ENCODE measurements at places on chromosomes 12 and 14.
A peak's percentile ranks its signal among the peaks of the same experiment; 100 is the strongest.

DNA sequence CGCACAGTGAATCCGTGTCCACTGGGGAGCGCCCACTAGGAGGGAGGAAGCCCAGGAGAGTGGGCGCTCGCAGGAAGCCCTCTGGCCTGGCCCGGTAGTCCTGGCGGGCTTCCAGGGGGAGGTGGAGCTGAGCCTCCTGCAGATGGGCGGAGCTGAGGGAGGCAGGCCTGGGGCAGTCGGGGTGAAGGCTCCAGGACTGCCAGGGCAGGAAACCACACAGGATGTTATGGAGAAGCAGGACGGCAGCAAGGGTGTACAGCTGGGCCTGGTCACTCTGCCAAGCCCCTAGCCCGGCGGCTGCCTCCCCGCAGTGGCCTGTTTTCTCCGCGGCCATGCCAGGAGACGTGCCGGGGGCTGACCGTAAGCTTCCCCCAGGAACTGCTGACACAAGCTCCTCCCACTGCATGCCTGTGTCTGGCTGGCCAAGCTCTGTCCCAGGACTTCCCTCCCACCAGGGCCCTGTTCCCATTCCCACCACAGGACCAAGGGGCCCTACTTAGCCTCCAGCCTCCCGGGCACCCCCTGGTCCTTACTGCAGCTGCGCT, 143.4 kb upstream of the C14orf180 start:
- DNase-seq, result peak; percentile 16

- no peak for DNase-seq
These were observed 68.8 kb downstream of the EXOC5 start for GRCh38 chr14:57199921-57200320.

- peak; percentile 67 for DNase-seq
These were observed 716 bp downstream of the HSP90AA1 start for GRCh38 chr14:102085948-102086708.

DNA sequence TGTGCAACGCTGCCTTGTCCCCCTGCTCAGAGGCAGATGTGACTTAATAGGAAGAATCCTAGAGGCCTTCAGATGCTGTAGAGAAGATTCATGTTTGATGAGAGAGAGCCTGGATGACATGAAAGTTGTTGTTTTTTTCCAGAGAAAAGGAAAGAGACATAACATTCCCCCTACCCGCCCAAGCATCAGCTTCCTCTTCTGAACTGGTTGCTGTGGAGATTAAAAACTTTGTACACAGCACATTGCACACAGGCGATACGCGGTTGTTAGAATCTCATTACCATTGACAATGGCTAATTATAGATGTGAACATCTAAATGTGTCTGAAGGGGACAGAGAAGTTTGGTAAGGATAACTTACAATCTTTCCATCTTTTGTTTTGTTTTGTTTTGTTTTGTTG, 13.6 kb upstream of the ETFBKMT start:
- no peak for DNase-seq

DNA sequence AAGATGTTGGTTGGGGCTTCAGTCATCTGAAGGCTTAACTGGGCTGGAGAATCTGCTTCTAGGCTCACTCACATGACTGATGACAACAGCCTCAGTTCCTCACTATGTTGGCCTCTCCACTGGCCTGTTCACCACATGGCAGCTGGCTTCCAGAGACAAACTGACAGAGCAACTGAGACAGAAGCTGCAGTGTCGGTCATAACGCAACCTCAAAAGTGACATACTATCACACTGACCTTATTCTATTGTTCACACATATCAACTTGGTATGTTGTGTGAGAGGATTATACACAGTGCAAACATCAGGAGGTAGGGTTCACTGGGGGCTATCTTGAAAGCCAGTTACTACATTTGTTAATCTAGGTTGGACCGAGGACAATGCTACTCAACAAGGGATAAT, 92.9 kb downstream of the PAWR start:
- DNase-seq, result no peak

DNA sequence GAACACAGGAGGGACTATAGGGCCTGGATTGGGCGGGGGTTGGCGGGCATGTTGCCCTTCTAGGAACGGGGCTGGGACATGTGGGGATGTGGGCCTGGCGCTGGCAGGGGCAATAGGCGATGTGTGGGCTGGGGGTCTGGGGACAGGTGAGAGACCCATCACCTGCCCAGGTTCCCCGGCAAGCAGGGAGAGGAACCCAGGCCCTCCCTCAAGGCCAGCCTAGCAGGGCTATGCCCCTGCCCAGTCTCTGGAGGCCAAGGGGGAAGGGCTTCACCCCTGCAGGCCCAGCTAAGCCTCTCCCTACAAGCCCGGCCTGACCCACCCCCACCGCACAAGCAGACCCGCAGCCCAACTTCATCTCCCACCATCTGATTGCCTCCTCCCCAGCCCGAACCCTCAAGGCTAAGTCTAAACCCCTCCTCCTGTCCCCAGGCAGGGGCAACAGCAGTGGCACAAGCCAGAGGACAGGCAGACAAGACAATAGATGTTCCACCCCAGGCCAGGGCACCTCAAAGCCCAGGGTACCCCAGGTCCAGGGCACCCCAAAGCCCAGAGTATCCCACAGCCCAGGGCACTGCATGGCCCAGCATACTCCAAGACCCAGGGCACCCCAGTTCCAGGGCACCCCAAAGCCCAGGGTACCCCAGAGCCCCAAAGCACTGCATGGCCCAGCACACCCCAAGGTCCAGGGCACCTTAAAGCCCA, 6.5 kb downstream of the JAG2 start:
- DNase-seq, result peak; percentile 58

- no peak for DNase-seq
These were observed 9.1 kb downstream of the GNG2 start for GRCh38 chr14:51869411-51870100.

GRCh38 chr14:24428628-24429394, 657 bp downstream of the CBLN3 start:
- no peak for DNase-seq

DNA sequence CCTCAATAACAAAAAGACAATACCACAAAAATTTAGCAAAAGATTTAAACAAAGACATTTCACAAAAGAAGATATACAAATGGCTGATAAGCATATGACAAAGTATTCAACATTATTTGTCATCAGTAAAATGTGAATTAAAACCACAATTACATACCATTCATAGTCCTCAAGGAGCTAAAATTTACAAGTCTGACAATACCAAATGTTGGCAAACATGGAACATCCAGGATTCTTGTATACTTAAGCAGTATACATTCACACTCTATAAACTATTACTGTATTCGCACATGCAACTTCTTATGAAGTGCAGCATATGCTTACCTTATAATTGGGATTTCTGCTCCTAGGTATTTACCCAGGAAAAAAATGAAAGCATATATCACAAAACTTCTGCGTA, 49.7 kb upstream of the BDKRB2 start:
- DNase-seq, result no peak
